ENCODE measurements at places on chromosomes 1 and 21. TPM values are rescaled to one million over a fixed set of nuclear protein-coding genes. Genes with fewer than 3 reads are reported as not detected.

DNA sequence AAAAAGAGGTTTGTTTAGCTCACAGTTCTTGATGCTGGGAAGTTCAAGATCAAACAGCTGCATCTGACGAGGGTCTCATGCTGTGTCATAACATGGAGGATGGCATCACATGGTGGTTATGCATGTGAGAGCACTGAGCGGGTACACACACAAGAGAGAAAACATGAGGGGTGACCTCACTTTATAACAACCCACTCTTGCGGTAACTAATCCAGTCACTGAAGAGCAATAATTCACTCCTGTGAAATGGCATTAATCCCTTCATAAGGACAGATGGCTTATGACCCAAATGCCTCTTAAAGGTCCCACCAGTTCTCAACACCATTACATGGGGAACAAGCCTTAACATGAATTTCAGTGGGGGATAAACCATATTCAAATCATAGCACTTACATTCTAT is 23.2 kb upstream of the CHIT1 start:
- DNase-seq = no peak

DNA sequence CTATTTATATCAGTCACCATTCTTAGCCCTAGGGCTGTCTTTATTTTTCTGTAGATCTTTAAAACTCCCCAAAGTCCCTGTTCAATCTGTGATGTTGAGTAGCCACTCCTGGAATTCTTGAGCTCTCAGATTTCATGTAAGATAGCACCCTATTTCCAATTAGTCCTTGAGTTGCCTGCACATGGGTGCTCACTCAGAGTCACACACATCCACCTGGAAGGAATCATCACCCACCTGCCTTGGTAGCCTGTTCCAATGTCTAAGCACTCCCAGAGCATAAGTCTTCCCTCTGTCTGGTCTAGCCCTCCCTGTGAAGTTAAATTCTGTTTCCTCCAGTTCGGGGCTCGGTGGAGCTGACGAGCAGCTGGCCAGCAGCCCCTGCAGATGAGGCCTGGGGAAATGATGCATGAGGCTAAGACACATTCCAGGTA is 14.7 kb upstream of the ATF3 start:
- DNase-seq = no peak

DNA sequence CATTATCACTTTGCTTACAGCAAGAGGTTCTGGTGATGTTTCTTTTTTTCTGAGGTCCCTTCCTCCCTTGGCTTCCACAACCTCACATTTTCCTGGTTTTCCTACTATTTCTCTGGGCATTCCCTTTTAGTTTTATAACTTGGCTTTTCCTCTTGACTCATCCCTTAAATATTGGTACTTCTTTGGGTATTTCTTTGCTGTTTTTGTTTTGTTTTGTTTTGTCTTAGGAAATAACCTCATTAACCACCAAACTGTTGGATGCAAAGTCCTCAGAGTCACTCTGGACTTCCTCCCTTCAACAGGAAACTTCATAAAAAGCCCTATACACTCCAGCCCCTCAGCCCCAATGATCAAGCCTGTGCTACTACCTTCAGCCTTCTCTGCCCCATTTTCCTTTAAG is 211.1 kb downstream of the DUSP10 start:
- DNase-seq = no peak

DNA sequence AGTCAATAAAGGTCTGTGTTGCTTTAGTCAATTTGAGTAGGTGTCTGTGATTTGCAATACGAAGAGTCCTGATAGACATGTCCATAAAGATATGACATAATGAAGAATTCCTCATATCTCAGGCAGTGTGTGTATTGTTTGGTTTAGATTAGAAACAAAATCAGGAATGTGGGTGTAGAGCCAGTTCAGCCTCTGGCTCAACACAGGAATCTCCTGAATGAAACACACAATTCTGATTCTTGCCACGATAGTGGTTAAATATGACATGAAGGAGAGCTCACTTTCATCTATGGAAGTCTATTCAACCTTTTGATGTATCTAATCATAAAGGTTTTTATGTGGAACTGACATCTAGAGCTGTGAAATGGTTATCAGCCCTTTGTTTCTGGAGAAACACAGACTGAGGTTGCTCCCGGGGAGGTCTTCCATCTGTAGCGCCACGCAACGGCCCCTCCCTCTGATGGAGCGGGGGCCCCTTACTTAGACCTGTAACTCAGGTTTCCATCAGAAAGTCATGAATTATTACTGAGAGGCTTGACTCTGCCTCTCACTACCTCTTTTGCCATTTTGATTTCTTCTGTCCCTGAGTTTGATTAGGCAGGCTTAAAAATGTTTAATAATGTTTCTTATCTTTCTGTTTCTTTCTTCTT is 19.5 kb downstream of the TSPAN2 start:
- DNase-seq = no peak

GRCh38 chr1:202411422-202411821 is 62.9 kb downstream of the PPP1R12B start:
- DNase-seq = no peak

- no peak for DNase-seq
These were observed 8.2 kb upstream of the PIGK start for GRCh38 chr1:77227381-77227780.

DNA sequence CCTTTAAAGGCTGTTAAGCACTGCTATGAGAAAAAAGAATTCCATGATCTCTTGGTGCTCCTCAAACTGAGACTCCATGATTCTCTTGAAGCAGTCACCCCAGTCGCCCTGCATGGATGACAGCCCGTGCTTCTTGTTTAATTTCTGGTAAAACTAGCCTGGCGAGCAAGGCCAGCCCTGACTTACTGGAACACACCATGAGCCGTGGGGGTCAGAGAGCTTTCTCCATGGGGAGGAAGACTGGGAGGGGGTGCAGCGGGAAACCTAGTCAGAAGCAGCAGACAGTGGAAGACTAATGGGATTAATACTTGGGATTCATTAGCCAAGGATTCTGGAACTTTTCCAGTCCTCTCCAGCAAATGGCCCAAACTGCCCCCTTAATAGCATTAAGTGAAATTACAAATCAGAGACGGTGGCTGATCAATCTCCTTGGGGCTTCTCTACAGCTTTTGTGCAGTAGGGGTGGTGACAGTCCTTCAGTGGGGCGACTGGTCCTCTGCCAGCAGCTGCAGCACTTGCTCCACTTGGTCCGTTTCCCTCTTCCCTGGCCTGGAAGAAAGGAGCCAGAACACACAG is 57.2 kb upstream of the LRRN2 start:
- DNase-seq = no peak

GRCh38 chr1:235703506-235703905 is 53.9 kb upstream of the GNG4 start:
- no peak for DNase-seq

DNA sequence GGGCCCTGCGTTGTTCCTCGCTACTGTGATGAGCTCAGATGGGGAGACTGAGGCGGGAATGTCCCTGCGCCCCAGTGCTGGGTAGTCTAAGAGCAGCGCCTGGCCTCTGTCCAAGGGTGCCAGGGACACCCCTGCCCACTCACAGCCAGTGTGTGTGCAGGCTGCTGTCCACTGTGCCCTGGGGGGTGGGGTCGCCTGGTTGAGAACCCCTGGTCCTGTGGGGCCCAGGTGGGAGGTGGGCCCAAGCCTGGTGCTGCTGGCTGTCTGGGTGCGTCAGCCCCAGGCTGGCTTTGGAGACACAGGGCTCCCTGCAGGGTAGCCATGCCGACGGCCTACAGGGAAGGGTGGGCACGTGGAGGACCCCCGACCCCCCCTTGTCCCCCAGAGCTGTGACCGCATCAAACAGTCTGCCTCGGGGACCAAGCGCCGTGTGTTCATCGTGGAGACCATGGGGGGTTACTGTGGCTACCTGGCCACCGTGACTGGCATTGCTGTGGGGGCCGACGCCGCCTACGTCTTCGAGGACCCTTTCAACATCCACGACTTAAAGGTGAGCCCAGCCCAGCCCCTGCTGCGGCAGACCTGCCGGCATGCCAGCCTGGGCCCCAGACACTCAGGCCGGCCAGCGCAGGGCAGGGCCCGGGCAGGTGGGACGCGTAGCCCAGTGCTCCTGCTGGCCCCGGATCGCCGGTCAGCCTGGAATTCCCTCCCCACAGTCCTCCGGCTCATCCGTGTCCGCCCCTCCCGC is 14.9 kb downstream of the CFAP410 start:
- no peak for DNase-seq

- DNase-seq = no peak
These were observed 401 bp upstream of the ARHGEF10L start for GRCh38 chr1:17539118-17539476.

GRCh38 chr1:34885405-34886247 is 26.1 kb upstream of the SMIM12 start:
- DNase-seq = peak; percentile 71

DNA sequence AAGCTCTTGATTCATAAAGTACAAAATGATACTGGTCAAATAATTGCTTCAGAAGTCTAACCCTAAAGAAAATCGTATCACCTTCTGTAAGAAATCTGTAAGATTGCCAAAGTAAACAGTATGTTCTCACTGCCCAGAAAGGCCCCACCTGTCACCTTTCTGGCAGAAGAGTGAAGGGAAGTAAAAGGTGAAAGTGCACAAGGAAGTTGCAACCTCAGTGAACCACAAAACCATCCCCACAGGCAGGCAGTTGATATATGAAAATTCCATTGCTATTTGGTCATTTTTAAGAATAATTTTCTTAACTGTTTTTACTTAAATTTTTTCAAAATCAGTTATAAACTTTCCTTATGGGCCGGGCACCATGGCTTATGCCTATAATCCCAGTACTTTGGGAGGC is 48.5 kb upstream of the FBXO28 start:
- no peak for DNase-seq

- no peak for DNase-seq
These were observed 262.9 kb downstream of the RHOU start for GRCh38 chr1:228998179-228998578.

DNA sequence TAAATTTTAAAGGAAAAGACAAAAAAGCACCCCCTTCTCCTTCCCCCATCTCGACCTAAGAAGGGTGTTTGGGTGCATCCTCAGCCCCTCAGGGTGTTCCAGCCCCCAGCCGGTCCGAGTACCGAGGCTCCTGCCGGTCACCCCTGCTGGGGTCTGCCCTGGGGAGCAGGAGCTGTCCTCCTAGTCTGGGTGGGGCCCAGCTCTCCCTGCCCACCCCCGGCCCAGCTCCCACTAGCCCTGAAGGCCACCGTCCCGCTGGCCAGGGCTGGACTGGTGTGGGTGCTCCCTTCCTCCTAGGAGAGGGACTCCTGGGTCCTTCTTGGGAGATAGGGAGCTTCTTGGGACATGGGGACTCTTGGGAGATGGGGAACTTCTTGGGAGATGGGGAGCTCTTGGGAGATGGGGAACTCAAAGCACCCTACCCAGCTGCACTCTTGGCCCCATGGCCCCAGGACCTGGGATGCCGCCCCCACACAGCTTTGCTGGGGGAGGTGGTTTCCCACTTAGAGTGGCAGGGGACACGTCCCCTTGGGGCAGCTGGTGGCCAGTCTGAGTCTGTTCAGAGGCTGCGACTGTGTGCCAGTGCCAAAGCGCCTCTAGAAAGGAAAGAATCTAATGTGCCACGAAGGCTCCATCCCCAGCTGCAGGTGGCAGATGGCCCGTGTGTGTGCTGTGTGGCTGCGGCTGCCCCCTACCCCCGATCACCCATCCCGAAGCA is 44.5 kb downstream of the MORN1 start:
- DNase-seq = no peak

GRCh38 chr1:199362996-199363395 is 664.5 kb upstream of the NR5A2 start:
- DNase-seq = no peak

DNA sequence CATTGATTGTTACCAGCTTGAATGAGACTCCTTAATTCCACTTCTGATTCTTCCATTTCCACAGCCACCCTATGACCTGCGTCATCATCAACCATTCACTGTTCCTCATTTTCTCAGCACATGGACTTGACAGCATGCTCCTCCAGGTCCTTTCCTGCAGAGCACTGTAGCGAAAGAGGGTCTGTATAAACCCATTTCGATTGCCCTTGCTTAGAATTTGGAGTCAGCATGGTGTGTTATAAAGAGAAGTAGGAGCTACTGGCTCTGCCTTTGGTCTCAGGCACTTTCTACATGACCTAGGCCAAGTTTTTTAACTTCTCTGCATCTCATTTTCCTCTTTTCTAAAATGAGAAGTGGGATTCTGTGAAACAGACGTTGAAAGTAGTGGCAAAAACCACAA is 133.8 kb downstream of the AK5 start:
- DNase-seq = no peak

DNA sequence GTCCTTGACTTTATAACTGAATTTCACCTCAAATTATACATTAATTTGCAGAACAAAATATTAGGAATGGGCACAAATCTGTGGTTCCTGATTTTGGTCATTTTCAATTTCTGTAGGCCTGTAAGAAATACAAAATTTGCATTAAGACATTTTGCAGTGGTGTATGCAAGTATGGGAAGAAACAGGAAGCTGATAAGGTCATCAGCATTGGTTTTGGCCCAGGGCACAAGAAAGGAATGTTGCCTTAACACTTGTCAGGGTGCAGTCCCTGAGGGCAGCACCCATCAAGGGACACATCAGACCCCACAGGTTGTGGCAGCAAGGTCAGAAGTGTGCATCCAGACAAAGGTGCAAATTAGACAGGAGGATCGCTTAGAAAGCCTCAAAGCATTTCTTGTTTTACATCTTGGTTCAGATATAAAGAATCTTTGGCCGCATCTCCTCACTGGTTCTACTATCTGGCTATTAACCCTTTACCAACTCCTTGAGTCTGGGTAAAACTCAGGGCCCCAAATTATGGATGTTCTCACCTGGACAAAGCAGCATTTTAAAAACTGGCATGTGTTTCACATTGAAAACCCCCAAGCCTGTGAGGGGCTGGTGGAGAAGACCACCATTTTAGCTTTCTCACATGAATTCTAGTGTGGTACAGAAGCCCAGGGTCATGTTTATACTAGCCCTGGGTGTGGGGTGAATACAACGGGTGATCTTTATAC is 182.4 kb downstream of the CDC7 start:
- DNase-seq = no peak

- DNase-seq = no peak
These were observed 14.0 kb upstream of the SAMSN1 start for GRCh38 chr21:14560139-14560538.

GRCh38 chr1:117661027-117661426 is 55.2 kb downstream of the TENT5C start:
- no peak for DNase-seq

GRCh38 chr1:23505851-23506250 is 21.9 kb upstream of the ASAP3 start:
- DNase-seq = no peak

- DNase-seq = no peak
These were observed 106.6 kb upstream of the TMPRSS2 start for GRCh38 chr21:41614511-41614910.

DNA sequence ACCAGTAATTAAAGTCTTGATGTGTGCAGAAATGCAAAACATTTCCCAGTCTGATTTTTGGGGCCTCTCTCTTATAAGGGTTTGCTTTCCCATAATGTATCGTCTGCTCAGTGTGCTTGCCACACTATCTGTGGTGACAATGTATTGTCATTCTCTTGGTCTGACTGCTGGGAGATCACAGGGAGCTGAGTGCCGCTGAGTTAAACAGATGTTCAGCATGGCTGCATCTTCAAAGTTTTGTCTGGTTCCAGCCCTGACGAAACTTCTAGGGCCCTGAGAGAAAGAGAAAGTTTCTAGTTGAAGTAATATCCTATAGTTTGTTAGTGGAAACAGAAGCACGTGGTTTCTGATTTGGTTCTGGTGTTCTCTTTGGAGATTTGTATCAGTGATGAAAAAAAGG is 42.6 kb downstream of the DNM3 start:
- no peak for DNase-seq

BTG3 gene
- total RNA-seq = 37.3 TPM

HMCN1 gene
- total RNA-seq = 0.34 TPM

LCE3D gene
- not detected for total RNA-seq

SH2D1B gene
- not detected for total RNA-seq

LYPD8 gene
- not detected for total RNA-seq

CRB1 gene
- total RNA-seq = not detected

LAMC2 gene
- not detected for total RNA-seq

LAMB3 gene
- total RNA-seq = 0.96 TPM

GNAI3 gene
- 8.2 TPM for total RNA-seq

SPATA46 gene
- not detected for total RNA-seq

DISP3 gene
- 0.44 TPM for total RNA-seq

Measured in activated naive CD8-positive, alpha-beta T cell treated with anti-CD3 and anti-CD28 coated beads, Interleukin-2, amount 10 ng/mL, durations not matched to agents 7 days and 5 days (primary cell).